ENCODE measurements at places on chromosomes 6 and 20.

GRCh38 chr6:144220031-144220790, 64.9 kb upstream of the UTRN start:
- DNase-seq: no peak

DNA sequence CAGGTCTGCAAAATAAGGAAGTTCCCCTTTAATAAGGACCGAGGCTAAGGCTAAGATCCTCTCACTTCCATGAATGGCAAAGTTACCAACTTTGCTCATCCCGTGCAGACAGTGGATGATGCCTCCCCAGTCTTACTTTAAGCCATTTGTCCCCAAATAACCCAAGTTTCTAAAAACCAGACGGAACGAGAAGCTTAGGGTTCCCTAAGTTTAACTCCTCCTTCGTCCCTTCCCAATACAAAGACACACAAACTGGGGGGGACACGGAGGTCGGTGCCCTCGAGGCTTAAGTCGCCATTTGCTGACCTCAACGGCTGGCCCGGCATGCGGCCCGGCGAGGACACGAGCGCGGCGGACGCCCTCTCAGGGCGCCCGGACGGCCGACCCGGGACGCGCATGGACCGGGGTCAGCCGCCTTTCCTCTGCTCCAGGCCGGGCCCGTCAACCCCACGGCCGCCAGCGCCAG, 527 bp downstream of the FBXO30 start:
- DNase-seq: no peak

DNA sequence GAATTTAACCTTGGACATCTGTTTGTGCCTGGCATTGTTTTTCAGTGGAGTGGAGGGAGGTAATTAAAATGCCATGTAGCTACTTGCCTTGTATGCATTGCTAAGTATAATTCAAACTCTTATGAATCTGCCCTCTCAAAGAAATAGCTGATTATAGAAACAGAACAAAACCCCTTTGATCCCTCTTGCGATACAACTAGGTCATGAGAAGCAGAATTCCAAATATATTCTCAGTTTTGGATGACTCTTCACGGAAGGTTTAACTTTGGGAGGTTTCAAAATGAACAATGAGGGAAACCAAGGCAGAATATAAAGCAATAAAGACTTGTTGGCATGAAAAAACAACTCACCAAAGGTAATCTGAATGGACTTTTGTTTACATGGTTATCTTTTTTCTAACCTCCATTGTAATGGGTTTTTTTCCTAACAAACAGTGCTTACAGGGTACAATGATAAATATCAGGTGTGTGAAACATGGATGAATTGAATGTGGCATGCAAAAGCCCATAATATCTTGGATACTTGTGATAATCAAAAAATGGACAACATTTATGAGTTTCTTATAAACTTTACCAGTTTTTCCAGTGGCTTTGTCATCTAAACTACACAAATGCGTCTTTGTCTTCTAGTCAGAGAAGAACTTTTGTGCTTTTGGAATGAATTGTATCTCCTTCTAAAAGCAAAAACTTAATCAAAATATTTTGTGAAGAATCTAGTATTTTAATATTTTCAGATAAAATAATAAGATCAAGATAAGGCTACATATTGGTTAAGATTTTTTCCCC, 15.7 kb upstream of the HEY2 start:
- DNase-seq: no peak

DNA sequence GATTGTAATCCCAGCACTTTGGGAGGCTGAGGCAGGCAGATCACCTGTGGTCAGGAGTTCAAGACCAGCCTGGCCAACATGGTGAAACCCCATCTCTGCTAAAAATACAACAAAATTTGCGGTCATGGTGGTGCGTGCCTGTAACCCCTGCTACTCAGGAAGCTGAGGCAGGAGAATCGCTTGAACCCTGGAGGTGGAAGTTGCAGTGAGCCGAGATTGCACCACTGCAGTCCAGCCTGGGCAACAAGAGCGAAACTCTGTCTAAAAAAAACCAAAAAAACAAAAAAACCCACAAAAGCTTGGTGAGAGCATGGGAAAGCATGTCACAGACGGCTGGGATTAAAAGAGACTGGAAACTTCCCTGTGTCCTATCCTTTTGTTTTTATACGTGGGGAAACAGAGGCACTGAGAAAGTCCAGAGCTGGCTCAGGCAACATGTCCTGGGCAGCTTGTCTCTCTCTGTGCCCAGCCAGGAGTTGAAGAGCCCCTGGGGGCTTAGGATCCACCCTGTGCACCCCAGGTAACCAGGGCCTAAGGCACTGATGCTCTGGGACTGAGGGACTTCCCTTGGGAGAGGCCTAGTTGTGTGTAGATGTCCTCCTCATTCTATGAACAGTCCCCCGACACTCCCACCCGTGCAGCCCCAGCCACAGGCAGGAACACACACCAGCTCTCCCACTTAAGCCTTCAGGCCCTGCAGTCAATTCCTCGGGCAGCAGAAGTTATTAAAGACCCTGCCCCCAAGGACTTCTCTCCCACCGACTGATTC, 16.0 kb downstream of the CD40 start:
- DNase-seq: no peak

DNA sequence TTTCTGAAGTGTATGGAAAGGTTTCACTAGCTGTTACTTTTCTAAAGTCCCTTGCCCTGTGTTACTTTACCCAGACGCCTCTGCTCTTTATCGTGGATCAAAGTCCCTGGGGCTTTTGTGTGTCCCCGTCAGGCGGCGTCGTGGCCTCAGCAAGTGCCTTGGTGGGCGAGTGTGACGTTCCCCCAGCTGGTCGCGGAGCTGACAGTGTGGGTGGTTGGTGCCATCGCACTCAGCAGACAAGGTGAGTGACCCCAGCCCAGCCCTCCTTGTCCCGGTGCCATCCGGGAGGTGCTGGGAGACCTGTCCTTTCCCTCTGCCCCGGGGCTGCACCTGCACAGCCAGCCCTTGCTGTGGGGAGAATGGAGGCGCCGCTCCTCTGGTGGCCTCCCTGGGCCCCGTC, 27.3 kb upstream of the TCFL5 start:
- no peak for DNase-seq

DNA sequence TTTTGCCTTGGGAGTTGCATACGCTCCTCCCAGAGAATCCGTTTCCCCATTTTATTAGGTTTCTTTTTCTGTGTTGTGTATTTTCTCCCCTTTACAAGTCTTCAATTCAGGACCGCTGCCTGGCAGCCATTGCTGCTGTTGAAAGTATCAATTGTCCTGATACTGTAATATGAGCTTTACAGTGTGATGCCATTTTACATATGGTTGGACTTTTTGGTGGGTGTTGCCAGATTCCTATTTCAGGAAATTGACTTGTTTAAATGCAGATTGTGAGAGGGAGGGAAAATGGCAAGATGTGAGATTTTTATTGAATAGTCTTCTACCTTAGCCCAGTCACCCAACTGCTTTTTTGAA, 1.2 kb downstream of the PANK2 start:
- no peak for DNase-seq

DNA sequence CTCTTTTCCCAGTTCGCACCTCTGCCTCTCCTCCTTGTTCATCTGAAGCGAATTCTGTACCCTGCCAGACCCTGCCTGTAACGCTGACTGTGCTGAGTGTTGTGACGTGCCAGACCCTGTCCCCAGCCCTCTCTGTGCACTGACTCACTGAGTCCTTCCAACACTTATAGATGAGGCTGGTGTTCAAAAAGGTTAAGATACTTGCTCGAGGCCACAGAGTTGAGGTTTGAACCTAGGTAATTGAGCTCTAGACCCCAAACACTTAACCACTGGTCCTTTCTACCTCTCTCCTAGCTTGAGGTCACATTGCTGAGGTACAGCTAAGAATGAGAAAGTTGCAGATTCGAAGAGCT, 45.7 kb upstream of the NEDD9 start:
- DNase-seq: no peak

DNA sequence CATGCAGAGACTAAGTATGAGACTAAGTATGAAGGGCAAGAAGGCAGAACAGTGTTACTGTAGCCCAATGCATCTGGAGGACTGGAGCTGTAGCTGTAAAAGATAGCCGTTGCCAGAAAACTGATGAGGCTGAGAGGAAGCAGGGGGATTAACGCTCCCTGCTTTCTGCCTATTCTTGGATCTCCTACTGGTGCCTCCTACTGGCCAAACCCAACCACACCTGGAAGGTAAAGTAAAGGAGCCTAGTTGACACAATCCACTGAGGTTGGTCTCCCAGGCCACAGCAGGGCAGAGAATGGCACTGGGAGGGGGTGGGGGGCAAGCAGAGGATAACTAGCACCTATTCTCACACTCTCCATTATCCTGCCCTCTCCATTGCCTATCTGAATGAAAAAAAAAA, 105.0 kb upstream of the MRPS10 start:
- no peak for DNase-seq

GRCh38 chr20:46789339-46790028, 80.0 kb downstream of the SLC2A10 start:
- DNase-seq: no peak

DNA sequence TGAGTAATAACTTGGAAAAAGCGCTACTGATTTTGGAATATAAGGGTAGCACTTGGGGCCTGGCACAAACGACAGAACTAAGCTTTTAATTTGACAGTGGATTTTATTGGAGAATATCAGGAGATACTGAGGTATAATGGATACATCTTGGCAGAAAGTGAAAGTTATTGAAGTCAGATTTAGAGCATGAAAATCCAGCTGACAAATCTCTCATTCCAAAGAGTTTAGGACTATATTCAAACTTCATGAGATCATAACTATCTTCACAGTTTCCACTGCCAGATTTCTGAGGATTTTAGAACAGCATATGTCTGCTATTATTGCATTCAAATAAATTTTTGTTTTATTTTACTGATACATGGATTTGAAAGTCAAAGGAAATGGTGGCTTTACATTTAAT, 132.3 kb upstream of the THEMIS start:
- DNase-seq: no peak

DNA sequence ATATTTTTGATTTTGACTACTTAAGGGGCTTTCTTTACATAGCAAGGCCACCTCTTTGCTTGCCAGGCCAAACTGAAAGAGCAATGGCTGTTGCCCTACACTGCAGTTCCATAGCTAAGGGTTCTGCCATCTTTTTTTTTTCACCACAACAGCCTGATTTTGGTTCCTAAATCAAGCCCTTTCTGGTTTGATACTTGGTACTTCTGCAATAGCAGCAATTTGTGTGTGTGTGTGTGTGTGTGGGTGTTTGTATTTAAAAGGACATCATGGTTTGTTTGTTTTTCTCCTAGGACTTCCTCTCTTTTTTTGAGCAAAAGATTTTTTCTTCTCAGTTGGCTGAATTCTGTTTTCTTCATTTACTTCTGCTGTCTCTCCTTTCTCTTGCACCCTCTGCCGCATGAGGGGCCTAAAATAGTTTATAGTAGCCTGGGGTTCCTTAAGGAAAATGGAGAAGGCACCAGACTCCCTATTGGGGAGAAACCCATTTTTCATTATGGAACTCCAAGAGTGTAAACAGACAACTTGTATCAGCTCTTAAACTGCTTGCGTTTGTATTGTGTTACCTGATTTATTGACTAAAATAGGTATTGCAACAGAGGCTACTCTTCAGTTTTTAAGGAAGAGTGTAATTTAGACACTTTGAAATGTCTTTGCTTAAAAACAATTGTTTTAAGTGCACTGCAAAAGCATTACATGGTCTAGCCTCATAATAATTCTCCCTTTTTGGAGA, 12.2 kb upstream of the GCLC start:
- DNase-seq: no peak

- no peak for DNase-seq
Observed at GRCh38 chr6:81774542-81774941, 22.1 kb upstream of the TENT5A start.

GRCh38 chr6:38016824-38017223, 197.3 kb downstream of the ZFAND3 start:
- no peak for DNase-seq

- DNase-seq: no peak
Observed at GRCh38 chr6:66814156-66814555, 1107.1 kb upstream of the EYS start.

DNA sequence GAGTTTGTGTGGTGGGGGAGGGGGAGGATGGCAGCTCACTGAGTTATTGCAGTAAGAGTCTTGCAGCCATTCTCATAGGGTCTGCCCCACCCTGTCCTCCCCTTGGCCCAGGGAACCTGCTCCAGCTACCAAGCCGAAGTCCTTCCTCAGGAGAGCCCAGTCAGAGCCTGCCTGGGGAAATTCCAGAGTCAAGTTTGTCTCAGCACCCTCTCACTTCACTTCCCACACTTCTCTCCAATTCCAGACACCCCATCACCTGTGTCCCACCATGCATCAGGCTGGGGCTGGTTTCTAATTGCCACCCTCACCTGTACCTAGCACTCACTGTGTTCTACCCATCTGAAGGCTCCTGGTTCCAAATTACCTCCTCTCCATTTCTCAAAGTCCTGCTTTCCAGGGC, 10.3 kb upstream of the SLC22A16 start:
- DNase-seq: no peak

DNA sequence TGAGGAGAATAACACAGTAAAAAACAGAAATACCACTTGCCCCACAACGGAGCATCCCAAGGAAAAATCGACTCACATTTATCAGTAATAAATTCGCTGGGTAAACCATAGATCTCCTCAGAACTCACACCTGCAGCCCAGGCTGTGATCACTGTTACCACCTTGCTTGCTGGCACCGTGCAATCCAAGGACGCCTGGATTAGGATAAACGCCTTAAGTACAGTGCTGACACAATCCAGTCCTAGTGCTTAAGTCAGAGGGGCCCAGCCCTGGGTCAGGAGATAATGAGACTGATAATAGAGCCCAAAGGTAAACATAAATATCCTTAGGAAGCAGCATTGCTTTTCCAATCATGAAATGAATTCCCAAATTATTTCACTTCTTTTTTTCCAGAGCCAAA, 62.5 kb downstream of the EPB41L2 start:
- no peak for DNase-seq

- no peak for DNase-seq
Observed at GRCh38 chr6:112951829-112952228, 604.7 kb downstream of the RFPL4B start.

DNA sequence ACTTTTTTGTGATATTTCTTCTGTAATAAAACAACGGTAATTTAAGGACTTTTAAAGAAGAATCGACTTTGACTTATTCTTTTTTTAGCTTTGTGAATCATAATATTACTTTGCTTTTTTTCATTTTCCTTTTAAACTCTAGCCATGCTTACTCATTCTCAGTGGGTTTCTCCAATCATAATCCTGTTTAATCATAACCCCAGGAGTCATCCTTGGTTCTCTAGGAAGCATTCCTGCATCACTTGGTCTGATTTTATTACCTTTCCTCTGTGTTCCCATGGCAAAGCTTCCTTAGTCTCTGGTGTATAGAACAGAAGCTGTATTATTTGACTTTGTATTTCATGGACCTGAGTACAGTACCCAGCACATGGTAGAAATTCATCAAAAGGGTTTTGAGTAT, 223.5 kb downstream of the CDKAL1 start:
- no peak for DNase-seq

DNA sequence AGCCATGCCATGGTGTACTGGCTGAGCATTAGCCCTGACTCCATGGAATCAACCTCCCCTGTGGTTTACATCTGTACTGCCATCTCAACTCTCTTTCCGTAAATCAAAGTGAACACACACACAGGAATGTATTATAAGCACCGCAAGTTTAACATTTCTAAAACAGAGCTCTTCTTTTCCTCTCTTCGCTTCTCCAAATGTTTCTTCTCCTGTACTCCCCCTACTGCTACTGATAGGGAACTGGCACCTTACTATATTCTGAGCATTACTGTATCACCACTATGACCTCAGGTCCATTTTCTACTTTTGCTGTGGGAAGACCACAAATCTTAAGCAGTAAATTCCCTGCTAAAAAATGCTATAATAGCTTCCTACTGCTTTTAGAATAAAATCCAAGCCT, 101.2 kb downstream of the NUS1 start:
- DNase-seq: no peak

- no peak for DNase-seq
Observed at GRCh38 chr6:170040115-170040500, 250.8 kb downstream of the DLL1 start.
